OCI-M1 (cell line): ENCODE measurements at places on chromosomes 7 and 10.
A peak's percentile ranks its signal among the peaks of the same experiment; 100 is the strongest.

- peak; percentile 11 for DNase-seq
Observed at GRCh38 chr7:112538726-112539255, 58.0 kb downstream of the LSMEM1 start.

DNA sequence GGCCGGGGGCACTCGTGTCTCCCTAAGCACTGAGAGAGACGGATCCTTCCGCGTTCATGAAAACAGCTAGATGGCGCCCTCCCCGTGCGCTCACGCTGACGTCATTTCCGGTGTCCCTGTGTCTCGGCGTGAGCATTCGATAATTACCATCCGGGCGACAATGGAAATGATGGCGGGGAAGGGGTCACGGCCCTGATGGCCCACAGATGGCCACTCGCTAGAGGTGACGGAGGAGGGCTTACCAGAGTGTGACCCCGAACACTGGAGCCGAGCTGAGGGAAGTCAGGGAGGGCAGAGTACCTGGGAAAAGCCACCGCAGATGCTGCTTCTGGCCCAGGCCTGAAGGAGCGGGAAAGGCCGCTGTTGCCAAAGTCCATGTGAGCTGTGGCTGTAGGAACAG is 222.9 kb downstream of the TCERG1L start:
- no peak for DNase-seq

DNA sequence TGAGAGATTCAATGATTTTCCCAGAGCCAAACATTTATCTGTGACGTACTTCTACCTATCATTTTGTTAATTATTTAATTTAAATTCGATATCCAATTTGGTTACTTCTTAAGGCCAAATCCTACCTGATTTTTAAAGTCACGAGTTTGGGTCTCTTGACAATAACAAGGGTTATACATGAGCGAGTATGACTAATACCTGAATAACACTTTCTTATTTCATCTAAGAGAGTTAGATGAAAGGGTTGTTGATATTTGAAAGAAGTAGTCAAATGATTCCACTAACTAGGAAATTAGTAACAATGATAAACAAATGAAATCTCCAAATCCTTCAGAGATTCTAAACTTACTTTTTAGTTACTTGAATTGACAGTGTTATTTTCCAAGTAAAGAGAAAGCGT is 1086.9 kb downstream of the XPNPEP1 start:
- no peak for DNase-seq

DNA sequence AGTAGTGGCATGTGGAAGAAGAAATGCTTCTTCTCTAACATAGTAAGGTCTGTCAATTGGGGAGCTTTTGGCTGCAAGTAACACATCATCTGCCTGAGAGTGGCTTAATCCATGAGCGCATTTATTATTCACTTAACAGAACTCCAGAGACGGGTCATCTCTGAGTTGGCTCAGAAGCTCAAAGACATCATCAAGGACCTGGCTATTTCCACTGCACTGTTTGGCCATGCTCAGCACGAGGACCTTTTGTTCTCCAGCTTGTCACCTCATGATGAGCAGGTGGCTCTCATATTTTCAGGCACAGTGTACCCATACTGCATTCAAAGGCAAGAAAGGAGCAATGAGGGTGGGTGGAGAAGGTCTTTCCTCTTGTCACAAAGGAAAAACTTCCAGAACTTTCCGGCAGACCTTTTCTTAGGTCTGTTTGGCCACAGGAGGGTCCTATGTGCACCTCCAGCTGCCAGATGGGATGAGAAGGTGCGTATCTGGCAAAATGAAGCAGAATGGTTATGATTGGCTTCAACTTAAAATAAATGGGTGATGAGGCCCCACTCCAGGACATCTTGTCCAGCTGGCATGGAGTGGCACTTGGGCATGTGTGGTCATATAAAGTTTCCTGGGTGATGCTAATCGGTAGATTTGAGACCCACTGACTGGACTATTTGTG is 55.6 kb upstream of the SHH start:
- no peak for DNase-seq

DNA sequence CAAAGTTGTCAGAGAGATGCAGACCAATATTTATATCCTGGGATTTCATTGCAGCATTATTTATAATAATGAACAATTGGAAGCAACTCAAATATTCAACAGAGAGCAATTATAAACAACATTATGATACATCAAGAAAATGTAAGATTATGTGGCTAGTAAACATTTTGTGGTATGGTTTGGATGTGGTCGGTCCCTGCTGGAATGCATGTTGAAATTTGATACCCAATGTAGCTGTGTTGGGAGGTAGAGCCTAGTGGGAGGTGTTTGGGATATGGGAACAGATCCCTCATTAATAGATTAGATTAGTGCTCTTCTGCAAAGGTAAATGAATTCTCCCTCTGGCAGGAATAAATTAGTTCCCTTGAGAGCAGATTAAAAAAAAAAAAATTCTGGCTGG is 350.9 kb downstream of the ANKRD30A start:
- DNase-seq, result no peak

GRCh38 chr10:15427843-15428414 is 56.8 kb upstream of the FAM171A1 start:
- peak; percentile 81 for DNase-seq

DNA sequence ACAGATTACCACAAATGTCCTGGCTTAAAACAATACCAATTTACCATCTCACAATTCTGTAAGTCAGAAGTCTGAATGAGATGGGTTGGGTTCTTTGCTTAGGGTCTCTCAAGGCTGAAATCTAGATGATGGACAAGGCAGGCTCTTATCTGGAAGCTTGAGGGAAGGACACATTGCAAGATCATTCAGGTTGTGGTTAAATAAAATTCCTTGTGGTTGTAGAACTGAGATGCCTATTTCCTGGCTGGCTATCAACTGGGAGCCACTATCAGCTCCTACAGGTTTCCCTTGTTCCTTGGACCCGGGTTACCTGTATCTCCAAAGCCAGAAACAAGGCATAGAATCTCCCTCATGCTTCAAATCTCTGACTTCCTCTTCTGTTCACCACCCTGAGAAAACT is 148.4 kb downstream of the MDFIC start:
- peak; percentile 7 for DNase-seq

GRCh38 chr10:130014263-130015074 is 50.4 kb upstream of the EBF3 start:
- no peak for DNase-seq

DNA sequence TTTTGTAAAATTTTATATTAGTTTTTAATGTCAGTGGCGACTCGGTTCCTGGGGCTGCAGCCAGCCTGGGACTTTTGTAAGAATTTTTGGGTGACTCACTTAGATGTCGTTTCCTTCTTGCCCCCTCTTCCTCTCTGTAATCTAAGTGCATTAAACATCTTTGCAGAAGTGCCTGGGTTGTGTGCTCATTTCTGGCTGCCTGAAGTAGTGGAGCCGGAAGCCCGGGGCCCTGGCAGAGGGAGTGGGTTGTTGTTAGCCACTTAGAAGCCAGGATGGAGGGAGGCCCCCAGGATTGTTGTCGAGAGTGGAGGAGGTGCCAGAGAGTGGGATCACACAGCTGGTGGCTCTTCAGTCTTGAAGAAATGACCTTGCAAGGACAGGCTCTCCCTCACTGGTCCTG is 11.0 kb upstream of the TRIM8 start:
- no peak for DNase-seq

DNA sequence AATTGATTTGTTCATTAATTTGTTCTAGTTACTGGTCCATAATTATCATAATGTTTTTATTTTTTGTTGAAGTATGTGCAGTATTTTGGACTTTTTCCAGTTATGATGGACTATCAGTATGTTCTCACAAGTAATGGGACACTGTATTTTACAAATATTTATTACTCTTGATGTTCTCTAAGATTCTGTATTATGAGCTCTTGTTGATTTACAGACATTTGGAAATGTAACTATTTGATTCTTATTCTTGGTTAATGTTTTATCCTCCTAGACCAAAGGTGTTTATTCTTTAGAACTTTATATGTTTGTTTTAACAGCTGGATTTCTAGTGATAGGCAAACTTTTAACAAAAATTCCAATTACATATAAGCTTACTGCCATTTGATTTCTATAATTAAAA is 200.6 kb downstream of the SDK1 start:
- no peak for DNase-seq

- no peak for DNase-seq
Observed at GRCh38 chr7:71504697-71505441, 372.9 kb downstream of the GALNT17 start.

- peak; percentile 31 for DNase-seq
Observed at GRCh38 chr7:30470771-30471170, 7.8 kb downstream of the NOD1 start.

DNA sequence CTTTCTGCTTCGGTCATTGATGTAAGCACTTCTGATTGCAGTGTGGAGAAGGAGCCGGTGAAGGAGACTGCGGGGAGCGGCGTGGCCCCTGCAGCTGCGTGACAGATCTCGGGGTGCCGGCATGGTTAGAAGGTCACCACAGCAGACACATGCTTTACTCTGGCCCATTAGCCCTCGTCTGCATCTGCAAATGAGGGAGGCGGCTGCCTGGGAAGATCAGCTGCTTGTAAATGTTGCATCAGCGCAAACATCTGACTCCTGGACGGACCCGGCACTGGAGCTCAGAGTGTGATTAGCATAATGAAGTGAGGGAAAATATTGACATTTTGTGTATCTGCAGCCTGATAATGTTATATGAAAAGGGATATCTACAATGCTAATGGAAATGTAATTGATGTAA is 30.5 kb upstream of the MNX1 start:
- no peak for DNase-seq

GRCh38 chr10:110794808-110795207 is 76.9 kb upstream of the PDCD4 start:
- no peak for DNase-seq

DNA sequence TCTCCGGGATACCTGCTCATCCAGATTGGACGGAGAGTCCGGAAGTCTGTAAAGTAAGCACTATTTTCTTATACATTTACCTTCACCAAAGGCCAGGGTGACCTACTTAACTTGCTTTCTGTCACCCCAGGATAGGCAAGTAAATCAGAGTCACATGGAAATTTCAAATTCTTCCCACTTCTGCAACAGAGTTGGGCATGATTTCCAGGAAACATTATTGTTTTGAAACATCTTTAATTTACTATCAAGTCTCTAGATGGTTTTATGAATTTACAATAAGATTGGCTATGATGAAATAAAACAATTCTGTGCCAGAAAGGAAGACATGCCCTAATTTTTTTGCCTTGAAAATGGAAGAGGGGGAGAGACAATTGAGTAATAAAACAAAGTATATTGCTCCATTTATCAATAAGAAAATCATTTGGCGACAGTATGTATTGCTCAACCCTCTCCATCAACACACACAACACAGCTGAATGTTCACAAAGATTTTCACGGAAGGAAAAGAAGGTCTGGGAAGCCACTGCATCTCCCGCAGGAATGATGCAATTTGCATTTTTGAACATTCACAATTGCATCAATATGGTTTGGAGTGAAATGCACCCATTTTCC is 702.8 kb downstream of the PARD3 start:
- DNase-seq, result no peak

DNA sequence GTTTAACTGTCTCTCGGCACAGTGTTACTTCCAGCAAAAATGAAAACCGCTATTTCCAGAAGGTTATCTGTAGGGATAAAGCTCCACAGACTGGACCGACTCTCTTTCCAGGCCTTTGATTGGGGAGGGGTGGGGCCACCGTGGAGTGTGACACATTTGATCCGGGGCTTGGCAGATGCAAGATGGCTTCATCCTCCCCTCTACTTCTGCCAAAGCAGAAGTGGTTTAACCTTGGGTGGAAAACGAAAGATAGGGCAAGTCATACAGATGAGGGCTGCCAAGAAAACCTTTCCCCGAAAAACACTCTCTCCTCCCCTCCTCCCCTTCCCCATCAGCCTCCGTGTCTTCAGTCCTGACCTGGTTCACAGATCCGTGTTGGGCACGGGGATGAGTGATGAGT is 139.7 kb upstream of the SH2B2 start:
- DNase-seq, result peak; percentile 83

DNA sequence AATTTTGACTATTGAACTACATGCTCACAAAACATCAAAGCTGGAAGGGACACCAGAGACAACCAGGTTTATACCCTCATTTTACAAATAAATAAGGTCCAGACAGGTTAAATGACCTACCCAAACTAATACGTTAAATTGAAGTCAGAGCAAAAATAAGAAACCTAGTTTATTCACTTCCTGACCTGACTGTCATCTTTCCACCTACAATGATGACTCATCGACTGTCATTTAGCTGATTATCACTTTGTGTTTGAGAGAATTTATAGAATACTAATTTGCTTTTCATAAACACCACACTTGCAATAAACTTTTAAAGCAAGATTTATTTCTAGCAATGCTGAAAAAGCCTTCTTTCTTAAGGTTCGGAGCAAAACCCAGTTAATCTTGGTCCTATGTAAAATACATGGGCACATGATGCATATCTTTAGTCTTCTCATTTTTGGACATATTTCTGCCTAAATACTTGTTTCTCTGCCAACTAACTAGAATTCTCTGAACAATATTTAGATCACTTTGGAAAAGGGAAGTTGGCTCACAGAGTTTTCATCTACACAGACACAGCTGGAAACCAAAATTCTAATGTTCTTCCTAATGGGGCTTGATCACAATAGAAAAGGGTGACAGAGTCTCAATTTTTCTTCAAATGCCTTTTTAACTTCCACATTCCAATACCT is 16.7 kb upstream of the LRRN3 start:
- peak; percentile 86 for DNase-seq

DNA sequence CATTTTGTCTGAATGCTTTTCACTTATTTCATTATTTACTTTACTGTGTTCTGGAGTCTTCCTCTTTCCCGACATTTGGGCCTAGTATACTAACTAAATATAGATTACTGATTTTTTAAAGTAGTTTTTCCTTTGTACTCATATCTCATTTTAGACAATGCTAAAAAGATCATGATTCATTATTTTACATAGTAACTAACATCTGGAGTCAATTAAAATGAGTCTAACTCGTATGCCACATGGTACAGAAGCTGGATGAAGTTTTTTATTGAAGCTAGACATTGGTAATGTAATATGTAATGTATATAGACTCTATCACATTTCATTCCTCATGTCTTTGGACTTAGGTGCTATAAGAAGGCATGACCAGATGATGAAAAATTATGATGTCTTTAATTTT is 156.3 kb upstream of the HGF start:
- DNase-seq, result no peak

GRCh38 chr10:31142026-31142425 is 110.4 kb upstream of the ZNF438 start:
- DNase-seq, result no peak

DNA sequence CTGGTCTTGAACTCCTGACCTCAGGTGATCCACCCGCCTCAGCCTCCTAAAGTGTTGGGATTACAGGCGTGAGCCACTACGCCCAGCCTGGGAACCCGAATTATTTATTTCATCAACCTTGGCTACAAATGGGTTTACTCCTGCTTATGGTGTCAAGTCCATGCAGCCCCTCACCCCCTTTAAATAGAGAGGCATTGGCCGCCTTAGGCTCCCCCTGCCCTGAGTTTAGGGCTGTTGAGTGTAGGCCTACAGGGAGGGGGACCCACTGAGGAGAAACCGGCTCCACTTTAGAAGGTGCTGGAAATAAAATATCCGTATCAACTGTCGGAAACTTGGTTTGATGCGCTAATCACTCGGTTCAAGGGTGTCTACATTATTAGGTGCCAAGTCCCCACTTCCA is 8.7 kb upstream of the SP8 start:
- DNase-seq, result no peak

GRCh38 chr10:71191551-71192076 is 20.8 kb upstream of the UNC5B start:
- no peak for DNase-seq

GRCh38 chr10:43000651-43001426 is 76.0 kb upstream of the RET start:
- no peak for DNase-seq

GRCh38 chr7:155597753-155598140 is 46.7 kb upstream of the RBM33 start:
- no peak for DNase-seq

- no peak for DNase-seq
Observed at GRCh38 chr10:17085011-17085725, 44.4 kb downstream of the CUBN start.
